Suprapubic skin (tissue), 4 donors: ENCODE measurements at places on chromosomes 12 and 14.

GRCh38 chr12:128286970-128287369 is 20.0 kb downstream of the TMEM132C start:
- no peak for DNase-seq

DNA sequence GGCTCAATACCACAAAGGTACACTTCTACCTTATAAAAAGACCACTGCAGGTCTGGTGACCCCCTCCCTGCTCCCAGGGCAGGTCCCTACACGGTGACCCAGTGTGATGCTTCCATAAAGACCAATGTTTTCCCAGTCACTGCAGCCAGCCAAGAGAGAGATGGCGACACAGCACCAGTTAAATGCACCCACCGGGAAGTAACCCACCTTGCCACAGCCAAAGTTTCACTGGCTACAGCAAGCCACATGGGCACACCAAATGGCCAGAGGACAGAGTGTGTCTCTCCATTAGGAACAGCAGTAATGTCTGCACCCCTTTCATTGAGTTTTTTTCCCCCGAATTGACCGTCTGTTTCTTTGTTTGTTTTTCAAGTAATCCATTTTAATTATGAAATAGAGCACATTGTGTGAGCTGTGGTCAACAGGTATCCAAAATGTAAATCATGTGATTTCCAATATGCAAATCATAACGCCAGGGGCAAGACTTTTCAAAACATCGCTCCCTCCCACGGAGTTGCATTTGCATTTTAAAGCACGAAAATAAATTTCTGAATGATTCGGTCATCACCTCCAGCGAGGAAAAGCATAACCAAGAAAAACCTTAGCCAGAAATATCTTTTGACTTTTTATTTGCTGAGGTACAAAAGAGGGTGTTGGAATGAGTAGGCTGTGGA is 48.9 kb upstream of the EML1 start:
- no peak for DNase-seq

DNA sequence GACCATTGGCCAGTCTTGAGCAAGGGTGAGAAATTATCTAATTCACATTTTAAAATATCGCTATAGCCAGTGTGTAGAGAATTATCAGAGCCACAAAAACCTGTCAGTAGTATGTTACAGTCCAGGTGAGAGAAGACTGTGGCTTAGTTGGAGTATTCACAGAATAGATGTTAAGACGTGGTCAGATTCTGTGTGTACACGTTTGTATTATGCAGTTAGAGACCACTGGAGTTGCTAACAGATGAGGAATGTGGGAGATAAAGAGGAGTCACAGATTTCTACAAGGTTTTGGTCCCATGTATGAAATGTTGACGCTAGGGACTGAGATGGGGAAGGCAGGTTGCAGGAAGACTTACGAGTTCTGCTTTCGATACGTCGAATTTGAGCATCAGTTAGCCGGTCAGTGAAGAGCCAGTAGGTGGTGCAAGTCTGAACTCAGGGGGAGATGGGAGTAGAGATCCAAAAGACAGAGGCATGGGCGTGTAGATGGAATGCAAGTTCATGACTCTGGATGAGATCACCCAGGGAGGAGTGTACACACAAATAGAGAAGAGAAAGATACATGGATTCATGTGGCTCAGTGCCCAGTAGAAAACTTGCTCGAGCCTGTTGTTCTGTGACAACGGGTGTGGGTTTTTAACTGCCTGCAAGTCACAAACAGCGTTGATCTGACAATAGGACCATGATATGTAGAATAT is 114.8 kb upstream of the FLRT2 start:
- peak; percentile 68 for DNase-seq

DNA sequence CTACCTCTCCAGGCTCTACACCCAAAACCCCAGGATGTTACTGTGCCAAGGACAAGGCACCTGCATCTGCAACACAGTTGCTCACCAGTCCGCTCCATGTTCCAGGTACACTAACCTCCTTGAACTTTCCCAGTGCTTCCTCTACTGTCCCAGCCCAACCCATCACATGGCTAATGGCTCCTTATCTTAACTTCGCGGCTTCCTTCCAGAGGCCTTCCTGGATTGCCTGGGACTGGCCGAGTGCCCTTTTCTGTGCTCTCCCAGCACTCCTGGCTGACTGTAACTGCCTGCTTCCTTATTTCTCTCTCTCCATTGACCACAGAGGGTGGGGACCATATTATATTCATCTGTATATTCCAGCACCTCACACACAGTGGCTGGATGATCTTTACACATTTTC is 20.9 kb downstream of the POMT2 start:
- no peak for DNase-seq

GRCh38 chr14:20630340-20631022 is 11.0 kb downstream of the OR6S1 start:
- no peak for DNase-seq

- no peak for DNase-seq
Measured at GRCh38 chr12:29682088-29682487, 101.7 kb downstream of the TMTC1 start.

DNA sequence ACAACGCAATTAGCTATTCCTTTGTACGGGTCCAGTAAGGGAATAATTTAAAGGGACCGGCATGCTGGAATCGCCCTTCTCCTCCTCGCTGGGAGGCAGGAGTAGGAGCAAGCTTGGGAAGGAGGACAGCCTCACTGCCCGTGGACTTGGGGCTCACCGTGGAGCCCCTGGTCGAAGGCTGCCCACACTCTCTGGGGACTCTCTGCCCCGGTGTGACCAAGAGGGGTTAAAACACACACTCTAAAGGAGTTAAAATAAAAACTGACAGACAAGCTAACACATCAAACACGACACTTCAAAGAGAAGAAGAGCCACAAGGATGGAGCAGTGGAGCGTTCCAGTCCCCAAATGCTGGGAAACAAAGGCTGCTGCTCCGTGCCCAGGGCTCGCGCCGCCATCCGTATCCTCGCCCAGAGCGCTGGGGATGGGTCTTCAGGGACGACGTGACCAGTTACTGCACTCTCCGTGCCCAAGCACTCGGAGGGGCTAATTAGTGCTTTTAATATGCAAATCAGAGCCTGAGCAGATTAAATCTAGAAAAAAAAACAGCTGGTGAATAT is 123.3 kb downstream of the PAPOLA start:
- DNase-seq, result no peak

DNA sequence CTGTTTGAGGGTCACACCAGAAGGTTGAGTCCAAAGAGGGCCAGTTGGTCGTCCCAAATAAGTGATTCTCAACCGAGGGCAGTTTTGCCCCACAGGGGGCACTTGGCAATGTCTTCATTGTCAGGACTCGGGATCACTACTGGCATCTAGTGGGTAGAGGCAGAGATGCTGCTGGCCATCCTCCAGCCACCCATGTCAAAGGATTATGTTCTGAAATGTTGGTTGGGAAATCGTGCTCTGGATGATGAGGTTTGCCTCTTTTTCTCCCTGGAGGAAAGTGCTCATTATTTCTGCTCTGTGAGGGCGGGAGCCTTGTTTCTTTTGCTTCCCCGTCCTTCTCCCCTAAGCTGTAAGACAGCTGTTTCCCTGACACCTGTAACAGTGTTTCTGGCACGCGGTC is 3.6 kb downstream of the ZNF839 start:
- DNase-seq, result peak; percentile 80

DNA sequence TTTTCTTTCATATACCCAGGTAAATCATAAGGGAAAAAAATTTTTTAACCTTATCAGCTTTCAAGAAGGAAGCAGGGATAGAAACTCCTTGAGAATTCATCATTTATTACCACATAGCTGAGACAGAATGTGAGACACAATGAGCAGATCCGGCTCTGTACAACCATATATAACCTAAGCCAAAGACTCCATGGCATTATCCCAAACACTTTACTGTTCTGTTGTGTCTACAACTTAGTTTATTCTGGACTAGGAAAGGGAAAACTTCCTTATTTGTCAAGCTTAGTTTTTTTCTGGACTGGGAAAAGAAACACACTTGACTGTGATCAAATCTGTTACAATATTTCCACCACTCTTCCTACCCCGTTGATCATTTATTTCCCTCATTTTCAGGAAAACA is 38.3 kb upstream of the CATSPERB start:
- DNase-seq, result no peak

GRCh38 chr12:48827026-48827425 is 8.7 kb downstream of the CACNB3 start:
- no peak for DNase-seq

DNA sequence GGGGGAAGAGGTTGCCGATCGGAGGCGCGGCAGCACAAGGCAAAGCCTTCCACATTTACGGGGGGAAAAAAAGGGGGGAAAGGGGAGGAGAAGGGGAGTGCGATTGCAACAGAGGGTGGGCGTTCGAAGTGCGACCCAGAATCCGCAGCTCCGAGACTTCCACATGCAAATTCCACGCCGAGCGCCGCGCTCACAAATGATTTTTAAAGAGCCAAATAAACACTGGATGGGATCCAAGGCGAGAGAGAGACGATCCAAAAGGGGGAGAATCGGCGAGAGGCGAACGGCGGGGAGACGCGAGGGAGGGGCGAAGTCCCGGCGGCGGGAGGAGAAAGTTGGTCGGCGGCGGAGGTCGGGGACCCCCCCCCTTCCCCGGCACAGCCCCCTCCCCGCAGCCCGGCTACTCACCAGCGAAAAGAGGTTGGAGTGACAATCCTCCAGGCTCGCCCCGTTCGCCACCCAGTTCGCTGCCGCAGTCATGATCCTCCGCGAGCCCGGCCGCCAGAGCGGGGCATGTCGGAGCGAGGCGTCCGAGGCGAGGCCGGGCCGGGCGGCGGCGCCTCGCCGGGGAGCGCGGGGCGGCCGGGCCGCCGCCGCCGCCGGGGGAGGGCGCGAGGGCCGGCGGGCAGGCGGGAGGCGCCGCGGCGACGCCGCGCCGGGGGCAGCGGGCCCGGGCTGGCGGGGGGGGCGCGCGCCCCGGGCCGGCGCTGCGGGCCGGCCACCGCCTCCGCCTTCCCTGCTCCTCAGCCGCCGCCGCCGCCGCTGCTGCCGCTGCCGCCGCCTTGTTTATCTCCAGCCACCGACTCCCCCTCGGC is 634 bp downstream of the MED13L start:
- peak; percentile 90 for DNase-seq

GRCh38 chr12:1618489-1618888 is 10.5 kb upstream of the WNT5B start:
- no peak for DNase-seq

GRCh38 chr14:91394105-91395081 is 23.2 kb downstream of the CCDC88C start:
- DNase-seq, result no peak

DNA sequence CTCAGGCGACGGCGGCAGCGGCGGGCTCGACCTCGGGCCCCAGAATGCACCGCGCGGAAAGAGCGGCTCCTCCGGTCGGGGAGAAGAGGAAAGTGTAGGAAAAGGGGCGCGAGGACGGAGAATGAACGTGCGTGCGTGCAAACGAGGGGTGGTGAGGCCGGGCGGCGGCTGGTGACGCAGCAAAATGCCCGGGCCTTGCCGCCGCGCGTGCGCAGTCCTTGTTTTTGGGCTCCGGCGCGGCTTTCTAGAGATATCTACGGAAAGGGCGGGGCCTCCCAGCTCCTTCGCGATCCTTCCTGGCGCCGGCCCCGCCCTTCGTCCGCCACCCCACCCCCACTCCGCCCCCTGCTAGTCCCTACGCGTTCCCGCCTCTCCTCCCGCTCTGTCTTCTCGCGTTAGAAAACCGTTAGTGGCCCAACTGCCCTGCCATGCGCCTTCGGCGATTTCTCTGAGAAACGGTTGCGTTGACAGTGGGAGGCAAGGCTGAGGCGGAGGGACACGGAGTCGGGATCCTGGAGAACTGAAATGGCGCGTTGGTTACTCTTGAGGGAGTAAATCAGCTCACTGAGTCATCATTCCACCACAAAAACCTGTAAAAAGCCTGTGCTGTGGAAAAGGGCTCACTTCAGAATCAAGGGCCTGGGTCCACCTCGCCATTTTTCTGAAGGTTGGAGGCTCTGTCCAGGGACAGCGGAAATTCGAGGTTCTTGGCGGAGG is at the start of gene PTGES3:
PTGES3 (minus strand) TSS at position 156 of the 717 bp plus-strand sequence. CDS start 285 bp downstream, outside the sequence.
- DNase-seq, result peak; percentile 98

DNA sequence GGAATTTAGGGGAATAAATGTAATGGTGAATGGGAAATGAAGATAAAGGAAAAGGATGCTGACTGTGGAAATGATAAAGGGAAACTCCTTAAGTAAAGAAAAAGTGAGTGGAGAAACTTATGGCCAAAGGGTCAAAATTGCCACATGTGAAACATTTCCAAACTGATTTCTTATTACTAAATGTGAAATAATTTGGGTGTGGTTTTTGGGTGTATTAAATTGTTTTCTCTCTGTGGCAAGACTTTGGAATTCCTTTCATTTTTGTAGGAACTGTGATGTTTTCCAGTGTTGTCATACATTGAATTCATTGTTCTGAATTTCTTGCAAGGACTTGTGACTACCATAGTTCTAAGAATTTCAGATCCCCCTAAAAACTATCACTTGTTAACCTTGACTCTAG is 1891.5 kb upstream of the SEL1L start:
- no peak for DNase-seq

DNA sequence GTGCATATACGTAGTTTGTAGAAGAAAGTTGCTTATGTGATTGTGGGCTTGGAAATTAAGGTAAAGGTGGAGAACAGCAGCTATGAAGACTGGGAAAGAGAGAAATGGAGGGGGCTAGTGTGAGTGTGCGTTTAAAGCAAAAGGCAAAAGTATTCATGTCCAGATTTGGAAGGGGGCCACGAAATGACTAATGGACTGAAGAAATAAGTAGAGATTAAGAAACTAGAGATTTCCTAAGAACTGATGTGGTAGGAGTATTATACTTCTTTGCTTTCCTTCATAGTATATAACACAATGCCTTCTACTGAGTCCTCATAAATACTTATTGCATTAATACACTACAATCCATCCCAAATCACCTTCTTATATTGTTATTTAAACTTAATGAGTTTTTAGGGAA is 298.6 kb upstream of the NOVA1 start:
- no peak for DNase-seq

- no peak for DNase-seq
Measured at GRCh38 chr14:30994681-30995620, 30.5 kb upstream of the AP4S1 start.

DNA sequence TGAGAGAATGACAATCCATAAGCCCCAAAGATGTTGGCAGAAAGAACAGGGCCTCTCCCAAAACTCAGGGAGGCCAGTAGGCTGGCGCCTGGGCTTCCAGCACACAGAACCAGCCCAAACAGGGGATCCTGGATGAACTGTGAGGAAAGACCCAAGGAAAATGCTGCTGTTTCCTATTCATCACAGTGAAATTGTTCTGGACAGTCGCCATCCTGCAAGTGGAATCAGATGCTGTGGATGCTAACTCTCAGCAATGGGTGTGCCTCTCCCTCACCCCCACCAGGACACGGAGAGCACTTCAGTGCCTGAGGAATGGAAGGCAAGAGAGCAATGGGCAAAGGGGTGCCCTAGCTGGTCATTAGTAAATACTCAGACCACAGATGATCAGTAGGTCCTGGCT is 80.8 kb downstream of the ANO2 start:
- DNase-seq, result no peak

- DNase-seq, result no peak
Measured at GRCh38 chr12:25352083-25352918, 101.6 kb upstream of the KRAS start.

DNA sequence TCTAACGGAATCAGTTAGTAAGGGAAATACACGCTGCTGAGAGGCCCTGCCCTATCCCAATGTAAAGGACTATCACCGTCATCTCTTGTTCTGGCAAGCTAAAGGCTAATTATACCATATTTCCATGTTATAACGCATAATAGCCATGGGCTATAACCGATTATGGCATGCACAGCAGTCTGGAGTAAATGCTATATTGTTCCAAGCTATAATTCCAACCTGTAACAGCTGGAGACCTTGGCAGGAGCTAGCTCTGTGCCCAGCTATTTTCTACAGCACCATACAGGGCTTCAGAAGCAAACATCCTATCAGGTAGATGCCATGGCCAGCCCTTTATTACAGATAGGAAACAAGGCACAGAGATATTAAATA is 26.3 kb downstream of the SYNE3 start:
- no peak for DNase-seq
